ENCODE measurements at places on chromosomes 3 and 15.

DNA sequence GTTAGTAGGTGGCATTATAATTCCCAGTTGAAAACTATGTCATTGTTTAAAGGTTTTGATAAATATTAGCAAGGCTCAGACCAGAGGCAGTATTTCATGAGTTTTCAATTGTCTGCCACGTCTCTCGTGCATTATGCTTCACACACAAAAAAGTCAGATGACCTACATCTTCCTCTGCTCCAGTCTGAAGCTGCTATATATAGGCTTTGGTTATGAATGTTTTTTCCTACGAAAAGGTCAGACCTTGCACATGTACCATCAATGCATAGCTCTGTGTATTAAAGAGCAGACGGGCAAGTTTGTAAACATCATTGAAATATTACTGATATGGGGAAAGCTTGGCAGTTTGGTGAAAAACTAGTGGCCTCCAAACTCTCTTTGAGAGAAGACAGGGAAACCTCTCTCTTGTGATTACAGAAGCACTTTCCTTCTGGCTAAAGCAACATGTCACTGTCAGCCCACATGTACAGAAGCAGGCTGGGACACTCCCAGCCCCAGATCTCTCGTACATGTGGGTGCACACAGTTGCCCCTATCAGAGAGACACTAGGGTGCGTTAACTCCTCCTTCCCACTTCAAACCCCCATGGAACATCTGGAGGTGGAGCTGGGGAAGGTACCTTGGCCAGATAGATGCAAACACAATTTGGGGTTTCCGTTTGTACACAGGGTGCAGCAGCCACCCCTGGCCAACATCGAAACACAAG lies 184.0 kb upstream of the BCL6 start:
- no peak for DNase-seq

DNA sequence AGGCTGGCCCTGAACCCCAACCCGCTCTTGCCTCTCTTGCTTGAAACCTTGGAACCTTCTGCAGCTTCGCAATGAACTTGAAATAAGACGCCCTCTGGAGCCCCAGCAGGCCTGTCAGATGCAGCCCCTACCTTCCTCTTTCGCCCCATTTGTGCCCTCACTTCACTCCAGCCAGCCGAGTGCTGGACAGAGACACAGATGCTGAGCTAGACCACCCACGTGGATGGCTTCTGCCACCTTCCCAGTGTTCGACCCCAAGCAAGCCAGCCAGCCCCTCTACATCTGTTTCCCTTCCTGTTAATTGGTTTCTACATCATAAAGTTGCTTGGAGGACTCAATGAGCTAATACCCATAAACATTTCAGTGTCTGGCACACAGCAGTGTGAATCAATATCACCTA lies 23.8 kb upstream of the SNRPA1 start:
- no peak for DNase-seq

DNA sequence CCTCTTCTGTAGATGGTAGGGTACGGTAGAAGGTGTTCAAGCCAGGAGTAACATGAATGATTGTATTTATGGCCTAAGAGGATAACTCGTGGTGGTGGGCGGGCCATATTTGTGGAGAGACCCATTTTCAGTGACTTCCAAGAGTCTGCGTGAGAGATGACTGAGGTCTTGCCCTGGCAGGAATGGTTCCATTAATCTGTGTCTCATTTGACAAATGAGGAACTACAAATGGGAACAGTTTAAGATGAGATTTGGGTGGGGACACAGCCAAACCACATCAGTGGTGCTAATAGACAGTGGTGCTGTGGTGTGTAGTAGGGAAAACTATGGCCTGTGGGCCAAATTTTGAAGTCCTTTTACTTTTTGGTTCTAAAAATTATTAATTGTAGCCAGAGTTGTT lies 47.1 kb downstream of the FLNB start:
- no peak for DNase-seq

DNA sequence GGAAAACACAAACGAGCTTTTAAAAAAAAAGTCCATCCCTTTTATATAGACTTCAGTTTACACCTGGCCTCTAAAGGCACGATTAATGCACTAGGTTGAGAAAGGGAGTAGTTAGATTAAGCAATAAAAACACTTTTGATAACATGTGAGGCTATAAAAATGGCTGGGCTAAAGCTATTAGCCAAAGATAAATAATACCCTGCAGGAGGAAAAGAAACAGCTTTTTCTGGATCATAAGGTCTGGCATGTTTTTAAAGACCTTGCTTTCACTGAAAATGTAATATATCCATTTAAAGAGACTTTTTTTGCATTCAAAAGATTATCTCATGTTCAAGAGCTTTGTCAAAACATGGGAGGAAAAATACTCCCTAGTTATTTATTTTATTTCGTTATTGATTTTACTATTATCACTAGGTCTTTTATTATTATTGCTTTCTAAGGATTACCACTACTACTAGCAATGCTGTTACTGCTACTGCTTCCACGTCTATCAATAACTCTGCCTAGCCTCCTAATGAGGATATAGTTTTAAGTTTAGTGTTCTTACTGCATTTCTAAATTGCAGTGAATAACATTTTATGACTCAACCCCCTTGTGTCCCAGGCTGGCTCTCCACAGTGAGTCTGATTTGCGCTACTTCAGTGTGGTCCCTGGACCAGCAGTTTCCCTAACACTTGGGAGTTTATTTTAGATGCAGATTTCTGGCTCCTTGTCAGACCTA lies 93.4 kb downstream of the THRB start:
- no peak for DNase-seq

- no peak for DNase-seq
These were observed 45.4 kb downstream of the FOXL2 start for GRCh38 chr3:138901567-138901966.

DNA sequence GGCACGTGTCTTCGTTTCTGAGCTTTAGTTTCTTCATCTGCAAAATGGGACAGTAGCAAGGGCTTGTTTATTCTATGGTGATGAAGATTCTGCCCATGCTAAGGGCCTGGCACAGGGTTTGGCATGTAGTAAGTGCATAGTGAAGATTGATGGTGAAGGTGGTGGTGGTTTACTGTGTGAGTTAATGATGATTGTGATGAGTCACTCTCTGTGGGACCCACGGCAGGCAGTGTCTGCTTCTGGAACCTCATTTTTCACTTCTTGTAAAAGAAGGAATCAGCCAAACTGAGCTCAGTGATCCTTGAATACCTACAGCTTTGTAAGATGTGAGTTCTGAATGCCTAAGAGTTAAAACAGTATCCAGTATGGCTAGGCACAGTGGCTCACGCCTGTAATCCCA lies 86.2 kb upstream of the LRTM1 start:
- no peak for DNase-seq

- no peak for DNase-seq
These were observed 6.9 kb downstream of the ADAMTS7 start for GRCh38 chr15:78804391-78804792.

GRCh38 chr3:152060701-152061100 lies 187.3 kb downstream of the SUCNR1 start:
- no peak for DNase-seq

DNA sequence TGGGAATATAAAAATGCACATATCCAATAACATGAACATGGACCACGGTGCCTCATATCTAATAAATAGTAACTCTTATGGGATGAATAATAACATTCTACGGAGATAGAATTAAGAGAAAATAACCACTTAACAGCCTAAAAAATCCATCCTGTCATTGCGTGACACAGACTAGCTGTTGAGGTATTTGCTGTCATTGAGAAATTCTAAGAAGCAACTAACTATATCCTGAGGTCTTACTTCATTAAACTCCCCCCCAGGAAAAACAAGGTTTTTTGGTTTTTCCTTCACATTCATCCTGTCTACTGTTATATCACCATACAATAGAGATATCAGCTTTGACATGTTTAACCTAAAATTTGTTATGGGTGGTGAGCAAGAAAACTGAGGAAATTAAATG lies 14.3 kb downstream of the CEP152 start:
- DNase-seq: no peak

GRCh38 chr15:88872706-88873105 lies 22.6 kb downstream of the HAPLN3 start:
- no peak for DNase-seq

DNA sequence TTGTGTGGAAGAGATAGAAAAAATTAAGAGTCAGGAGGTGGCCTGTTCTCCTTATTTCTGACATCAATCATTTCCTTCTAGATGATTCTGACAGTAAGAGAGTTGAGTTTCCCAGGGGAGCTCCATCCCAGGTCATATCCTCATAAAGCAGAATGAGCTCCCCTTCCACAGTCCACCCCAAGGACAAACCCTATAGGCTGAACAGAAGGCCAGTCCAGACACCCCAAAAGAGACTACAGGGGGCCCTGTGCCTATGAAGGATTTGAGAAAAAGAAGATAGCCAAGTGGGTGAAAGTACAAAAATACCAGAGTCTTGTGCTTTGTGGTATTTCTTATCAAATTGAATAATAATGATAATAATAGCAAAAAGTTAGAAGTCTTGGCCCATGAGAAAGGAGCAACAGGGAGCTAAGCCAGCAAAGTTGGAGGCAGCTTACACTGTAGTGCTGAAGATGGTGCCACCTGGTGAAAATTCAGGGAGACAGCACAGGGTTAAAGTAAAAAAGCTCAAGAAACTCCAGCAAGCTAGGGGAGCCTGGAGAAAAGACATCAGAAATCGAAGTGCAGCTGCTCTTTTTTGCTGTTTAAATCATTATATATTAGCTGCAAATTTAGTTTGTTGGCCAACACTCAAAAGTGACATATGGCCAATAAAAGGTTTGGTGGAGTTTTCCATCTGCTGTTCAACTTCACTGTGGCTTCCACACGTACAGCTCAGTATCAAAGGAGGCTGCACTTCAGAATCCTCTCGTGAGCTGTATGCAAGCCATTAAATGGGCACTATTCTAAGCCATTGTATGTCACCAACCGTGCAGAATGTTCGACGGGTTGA lies 35.8 kb upstream of the SLC24A5 start:
- DNase-seq: peak; percentile 84

GRCh38 chr3:114176487-114176886 lies 2.4 kb downstream of the DRD3 start:
- no peak for DNase-seq

Data from forelimb muscle (tissue), 1 donor.